ENCODE measurements at places on chromosomes 5 and 9.

GRCh38 chr9:128159522-128159783 lies 612 bp upstream of the BBLN start:
- DNase-seq, result no peak

DNA sequence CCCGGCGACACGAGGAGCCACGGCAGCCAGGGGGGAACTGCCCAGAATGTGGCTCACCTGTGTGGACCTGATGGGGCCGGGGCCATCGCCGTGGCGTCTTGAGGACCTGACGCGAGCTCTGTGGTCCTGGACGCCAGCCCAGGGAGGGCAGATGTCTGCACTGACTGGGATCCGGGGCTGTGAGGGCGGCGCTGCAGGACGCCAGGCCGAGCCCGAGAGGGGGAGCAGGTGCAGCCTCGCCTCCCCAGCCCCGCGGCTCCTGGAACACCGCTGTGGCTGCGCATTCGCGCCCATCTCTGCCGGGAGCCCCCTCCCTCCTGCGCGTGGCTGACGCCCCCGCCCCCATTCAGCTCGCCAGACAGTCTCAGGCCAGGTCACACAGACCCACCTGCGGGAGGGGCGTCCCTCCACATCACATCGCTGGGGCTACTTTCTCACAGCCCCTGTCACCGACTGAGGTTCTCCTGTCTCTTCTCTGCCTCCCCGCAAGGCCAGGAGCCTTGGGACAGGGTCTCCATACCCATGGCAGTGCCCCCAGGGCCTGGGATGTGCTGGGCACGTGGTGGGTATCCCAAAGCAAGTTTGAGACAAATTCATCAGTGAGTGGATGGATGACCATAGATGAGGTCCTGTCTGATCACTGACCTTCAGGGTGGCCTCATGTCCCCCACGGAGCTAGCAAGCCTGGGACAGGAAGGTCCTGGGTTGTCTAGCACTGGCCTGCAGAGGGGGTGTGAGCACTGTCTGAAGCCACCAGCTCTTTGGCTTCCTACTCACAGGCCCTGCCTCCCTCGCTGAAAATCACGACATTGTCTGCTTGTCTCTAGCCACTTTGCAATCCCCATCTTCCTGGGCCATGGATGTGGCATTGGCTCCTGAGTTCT lies 47.3 kb downstream of the RASGEF1C start:
- peak; percentile 86 for DNase-seq

DNA sequence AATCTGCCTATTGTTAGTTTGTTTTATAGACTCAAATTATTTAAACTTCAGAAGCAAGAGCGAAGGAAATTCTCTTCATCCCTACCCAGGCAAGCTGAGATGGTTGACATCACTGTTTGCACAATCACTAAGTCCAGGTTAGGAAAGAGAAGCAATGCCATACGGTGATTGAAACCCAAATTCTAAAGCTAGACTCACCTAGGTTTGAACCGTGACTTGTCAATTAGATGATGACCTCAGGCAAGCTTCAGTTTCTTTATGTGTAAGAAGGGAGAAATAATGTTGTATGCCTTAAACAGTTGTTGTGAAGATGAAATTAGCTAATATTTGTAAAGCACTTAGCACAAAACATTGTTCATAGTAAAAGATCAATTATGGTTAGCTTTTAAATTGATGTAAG lies 96.5 kb upstream of the ANKRD55 start:
- DNase-seq, result no peak

GRCh38 chr5:57432876-57433275 lies 49.7 kb downstream of the ACTBL2 start:
- no peak for DNase-seq

- peak; percentile 55 for DNase-seq
Measured at GRCh38 chr5:124741711-124742496, 4.5 kb downstream of the ZNF608 start.

DNA sequence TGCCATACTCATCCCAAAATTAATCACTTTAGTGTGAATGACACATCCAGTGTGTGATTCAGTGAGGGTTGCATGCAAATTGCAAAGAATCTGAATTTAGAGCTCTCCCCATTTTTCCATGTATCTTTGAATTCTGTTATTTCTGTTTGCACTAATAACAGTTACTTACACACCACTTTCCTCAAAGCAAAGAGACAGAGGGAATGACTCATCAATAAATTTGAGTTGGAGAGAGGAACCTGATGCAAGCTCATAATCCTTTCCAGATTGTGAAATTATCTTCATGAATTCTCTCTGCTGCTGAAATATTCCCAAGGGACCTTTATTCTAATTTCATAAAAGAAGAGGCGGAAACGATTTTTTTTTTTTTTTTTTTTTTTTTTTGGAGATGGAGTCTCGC lies 204.8 kb downstream of the CDH9 start:
- peak; percentile 2 for DNase-seq

GRCh38 chr5:53543401-53543800 lies 17.0 kb upstream of the NDUFS4 start:
- DNase-seq, result no peak

DNA sequence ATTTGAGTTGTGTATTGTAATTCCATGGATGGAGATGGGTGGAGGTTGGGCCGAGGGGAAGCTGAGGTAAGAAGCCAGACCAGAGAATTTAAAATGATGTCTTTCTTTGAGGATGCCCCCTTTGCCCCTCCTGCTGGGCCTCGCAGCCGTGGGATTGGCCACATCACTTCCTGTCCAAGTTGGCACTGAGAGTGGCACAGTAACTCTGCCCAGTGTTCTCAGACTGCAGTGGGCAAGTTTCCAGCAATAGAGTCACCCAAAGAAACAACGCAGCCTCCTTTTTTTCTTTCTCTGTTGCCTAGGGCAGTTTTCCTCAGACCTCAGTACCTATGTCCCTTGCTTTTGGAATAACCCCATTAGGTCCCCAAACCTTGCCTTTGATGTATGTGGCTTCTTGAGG lies 306.6 kb upstream of the DMRT1 start:
- peak; percentile 94 for DNase-seq

GRCh38 chr5:52452098-52452497 lies 335.6 kb upstream of the ITGA1 start:
- DNase-seq, result no peak

GRCh38 chr9:37242089-37242488 lies 121.7 kb downstream of the ZCCHC7 start:
- no peak for DNase-seq

DNA sequence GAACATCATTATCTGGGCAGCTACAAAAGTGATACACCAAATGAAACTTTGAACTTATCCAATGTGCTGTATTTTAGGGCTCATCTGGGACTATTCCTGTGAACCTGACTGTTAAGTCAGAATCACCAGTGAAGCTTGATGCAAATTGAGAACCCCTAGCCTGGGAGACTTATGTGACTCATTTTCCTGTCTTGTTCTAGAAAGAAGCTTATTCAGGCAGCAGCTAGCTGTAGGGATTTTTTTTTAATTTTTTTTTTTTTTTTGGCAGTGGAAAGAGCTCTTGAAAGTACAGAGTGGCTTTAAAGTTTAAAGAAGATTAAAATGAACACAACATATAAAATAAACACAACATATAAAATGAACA lies 81.1 kb upstream of the TNFAIP8 start:
- DNase-seq, result no peak

- DNase-seq, result no peak
Measured at GRCh38 chr9:95903398-95903797, 27.9 kb downstream of the ERCC6L2 start.

GRCh38 chr5:179599566-179599965 lies 23.9 kb downstream of the HNRNPH1 start:
- no peak for DNase-seq

GRCh38 chr5:134430001-134430569 lies 18.4 kb upstream of the CDKN2AIPNL start:
- no peak for DNase-seq

DNA sequence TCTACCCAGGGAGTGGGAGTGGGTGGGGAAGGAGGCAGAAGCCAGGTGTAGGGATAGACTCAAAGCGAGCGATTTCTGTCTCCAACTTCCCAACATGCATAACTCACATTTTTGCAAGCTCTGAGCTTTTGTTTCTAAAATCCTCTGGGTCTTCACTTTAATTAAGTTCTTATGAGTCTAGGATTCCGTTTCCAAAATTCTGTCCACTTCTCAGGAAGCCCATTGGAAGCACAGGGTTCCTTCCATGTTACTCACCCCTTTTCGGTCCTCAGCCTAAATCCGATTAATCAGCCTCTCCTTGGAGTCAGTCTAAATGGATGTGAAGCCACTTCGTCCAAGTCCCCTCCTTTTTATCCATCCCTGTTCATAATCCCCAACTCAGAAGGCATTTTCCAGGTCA lies 1.4 kb downstream of the GPX3 start:
- DNase-seq, result no peak

DNA sequence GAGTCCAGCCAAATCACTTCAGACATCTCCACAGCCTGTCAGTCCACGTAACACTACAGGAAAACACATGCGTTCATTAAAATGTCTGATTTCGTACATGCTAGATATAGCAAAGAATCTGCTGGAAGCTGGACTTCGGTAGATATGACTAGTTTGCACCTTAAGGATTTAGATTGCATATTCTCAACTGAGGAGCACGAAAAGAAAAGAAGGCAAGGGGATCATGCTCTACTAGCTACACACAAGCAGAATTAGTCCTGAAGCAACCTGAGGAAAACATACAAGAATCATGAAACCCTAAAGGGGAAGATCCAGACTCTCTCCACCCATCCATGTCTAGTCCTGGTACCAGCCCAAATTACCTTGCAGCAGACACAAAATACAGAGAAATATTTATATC lies 36.1 kb upstream of the SSBP2 start:
- no peak for DNase-seq

DNA sequence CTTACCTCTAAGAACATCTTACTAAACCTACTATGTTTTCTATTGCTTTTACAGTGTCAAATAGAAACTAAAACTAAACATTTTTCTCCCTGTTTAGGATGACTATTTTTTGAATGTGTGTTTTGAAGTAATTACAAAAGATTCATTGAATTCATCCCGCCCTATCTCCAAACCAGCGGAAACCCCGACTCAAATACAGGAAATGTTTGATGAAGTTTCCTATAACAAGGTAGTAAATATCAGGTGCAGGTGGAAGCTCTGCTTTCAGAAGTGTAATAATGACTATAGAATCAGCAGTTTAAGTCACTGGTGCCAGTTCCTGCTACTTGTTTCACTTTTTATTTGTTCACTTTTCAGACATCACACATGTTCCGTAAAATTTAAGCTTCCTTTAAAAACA lies 20.0 kb downstream of the ERAP2 start:
- DNase-seq, result no peak

DNA sequence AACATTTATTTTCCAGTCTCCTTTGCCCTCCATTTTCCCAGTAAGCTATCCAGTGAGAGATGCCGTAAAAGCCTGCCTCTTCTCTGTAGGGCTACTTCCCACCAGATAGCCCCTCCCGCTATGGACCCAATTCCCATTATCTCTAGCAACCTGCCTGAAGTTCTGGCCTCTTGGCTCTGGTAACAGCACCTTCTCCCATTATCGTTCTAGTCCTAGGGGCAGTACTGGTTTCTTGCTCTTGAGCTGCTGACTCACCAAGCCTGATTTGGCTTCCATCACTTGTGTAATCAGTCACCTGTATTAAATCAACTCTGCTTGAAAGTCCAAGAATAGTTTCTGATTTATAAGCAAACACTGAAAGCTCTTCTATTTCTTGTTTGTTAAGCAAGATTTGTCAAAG lies 42.8 kb upstream of the PARP8 start:
- DNase-seq, result no peak

DNA sequence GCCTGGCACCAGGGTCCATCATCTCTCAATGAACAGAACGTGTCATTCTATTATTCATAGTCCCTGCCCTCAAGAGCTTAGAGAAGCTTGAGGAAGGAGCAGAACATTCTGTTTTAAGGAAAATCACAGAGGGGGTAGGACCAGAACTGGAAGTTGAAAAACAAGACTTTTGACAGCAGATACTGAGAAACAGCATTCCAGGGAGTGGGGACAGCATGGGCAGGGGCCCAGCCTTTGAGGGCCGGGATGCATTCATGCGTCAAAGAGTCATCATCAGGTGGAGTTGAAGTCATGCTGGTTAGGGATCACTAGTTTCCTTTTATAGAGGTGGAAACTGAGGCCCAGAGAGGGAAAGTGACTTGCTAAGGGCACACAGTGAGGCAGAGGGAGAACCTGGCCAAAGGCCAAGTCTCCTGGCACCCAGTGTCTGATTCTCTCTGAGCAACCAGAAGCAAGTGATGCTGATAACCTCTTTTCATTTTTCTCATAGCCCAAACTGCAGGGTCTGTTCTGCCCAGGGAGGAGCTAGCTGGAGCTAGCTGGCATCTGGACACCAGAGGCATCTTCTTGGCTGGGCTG lies 41.5 kb upstream of the STXBP1 start:
- DNase-seq, result no peak

DNA sequence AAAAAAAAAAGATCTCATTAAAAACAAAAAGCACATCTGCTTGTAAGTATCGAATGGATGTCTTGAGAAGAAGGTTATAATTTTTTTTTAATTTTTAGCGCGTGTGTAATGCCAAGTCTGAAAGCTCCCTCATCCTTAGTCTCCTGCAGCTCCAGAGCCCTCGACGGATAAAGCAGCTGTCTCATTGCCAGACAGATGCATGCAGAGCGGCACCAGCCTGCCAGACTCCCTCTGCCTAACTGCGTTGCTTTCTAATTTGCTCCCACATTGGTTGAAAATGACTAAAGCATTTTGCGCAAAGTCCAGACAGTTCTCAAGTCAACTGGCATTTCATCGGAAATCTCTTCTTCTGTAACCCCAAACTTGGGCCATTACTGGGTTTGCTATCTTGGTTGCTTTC lies 29.4 kb downstream of the OLFM1 start:
- no peak for DNase-seq

GRCh38 chr5:107571621-107572536 lies 98.9 kb downstream of the EFNA5 start:
- peak; percentile 94 for DNase-seq

DNA sequence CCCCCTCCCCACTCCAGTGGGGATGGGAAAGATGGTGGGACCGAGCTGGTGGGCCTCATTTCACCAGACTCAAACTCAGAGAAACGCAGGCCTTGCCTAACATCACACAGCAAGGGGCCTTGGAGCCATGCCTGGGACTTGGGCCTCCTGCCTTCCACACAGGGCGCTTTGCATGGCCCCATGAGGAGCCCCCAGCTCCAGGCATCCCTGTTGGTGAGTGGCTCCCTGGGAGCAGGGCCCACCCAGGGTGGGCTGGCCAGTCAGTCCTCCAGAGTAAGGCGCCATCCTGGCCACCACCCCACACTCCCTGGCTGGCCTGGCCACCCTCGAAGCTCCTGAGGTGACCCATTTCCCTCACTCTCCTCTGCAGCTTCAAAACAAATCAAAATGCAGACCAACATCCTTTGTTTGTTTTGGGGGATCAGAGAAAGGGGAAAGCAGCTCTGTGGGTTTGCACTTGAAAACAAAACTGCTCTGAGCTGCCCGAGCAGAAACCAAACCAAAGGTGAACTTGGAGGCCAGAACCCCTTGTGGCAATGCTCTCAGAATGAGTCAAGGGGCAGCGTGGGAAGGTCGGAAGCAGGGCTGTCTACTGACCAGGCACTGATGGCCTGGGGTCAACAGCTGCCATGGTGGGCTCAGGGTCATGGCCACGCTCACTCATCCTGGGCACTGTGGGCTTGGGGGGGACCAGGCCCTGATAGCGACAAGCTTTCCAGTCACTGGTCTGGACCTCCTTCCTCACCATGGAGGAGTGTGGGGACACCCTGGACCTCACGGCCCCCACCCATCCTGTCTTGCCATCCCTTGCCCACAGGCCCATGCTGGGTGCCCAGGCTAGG lies 37.0 kb upstream of the VDAC1 start:
- no peak for DNase-seq

- no peak for DNase-seq
Measured at GRCh38 chr5:32791536-32792243, 80.6 kb downstream of the NPR3 start.

- DNase-seq, result no peak
Measured at GRCh38 chr9:92482329-92482728, at the start of gene ASPN. Gene ASPN, minus strand, starts transcription at chr9:92482506.

- DNase-seq, result no peak
Measured at GRCh38 chr5:168123631-168124528, 167.6 kb upstream of the WWC1 start.
